WTC11 (cell line): ENCODE measurements at places on chromosomes 5 and 9. TPM values are rescaled to one million over a fixed set of nuclear protein-coding genes. Genes with fewer than 3 reads are reported as not detected.
A peak's percentile ranks its signal among the peaks of the same experiment; 100 is the strongest.

Gene PCDHGB4
- total RNA-seq, result 7.8 to 9.1 TPM (median 8.8 TPM) in 3 replicates

Gene CARD9
- total RNA-seq, result 0.76 to 0.96 TPM (median 0.96 TPM) in 3 replicates

GRCh38 chr9:122058051-122058450 lies 35.1 kb downstream of the TTLL11 start:
- no peak for DNase-seq

- DNase-seq, result no peak
These were observed 142.5 kb upstream of the LPAR1 start for GRCh38 chr9:111180811-111181210.

GRCh38 chr9:545480-545879 lies 296.0 kb upstream of the DMRT1 start:
- DNase-seq, result no peak

DNA sequence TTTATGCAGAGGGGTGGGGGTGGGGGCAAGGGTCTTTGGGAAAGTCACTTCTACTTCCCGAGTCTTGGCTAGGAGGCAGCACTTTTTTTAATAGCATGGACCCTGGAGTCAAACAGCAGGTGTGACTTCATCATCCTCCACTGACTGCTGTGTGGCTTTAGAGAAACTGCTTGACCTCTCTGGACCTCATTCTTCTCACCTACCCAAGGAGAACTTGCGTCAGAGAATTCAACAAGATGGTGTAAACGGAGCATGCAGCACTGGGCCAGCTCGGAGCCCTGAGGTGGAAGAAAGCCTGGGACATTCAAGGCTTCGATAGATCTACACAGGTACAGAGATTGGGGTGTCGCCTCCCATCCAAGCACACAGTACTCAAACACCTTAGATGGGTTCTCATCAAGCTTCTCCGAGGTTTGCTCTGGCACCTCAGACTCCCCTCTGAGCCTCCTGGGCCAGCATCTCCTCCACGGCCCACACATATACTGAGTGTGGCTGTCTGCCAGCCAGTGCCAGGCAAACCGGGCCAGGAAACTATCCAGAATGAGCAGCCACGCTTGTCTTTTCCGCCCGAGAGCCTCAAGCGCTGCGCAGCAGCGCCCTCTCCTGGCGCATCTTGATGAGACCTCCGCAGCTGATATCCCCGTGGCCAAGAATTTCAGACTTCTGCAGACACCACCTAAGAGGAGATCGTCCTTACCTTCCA lies 4.6 kb upstream of the SLC25A48 start:
- peak; percentile 80 for DNase-seq

DNA sequence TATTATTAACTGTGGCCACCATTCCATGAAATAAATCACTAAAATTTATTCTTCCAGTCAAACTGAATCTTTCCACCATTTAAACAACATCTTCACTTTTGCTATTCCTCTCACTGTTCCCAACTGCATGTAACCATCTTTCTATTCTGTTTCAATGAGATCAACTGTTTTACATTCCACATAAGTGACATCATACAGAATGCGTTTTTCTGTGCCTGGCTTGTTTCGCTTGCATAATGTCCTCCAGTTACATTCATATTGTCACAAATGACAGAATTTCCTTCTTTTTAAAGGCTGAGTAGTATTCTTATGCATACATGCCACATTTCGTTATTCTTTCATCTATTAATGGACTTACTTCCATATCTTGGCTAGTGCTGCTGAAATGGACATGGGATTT lies 738.2 kb downstream of the SEMA5A start:
- no peak for DNase-seq

- no peak for DNase-seq
These were observed 1.6 kb downstream of the C9orf152 start for GRCh38 chr9:110206389-110206788.

DNA sequence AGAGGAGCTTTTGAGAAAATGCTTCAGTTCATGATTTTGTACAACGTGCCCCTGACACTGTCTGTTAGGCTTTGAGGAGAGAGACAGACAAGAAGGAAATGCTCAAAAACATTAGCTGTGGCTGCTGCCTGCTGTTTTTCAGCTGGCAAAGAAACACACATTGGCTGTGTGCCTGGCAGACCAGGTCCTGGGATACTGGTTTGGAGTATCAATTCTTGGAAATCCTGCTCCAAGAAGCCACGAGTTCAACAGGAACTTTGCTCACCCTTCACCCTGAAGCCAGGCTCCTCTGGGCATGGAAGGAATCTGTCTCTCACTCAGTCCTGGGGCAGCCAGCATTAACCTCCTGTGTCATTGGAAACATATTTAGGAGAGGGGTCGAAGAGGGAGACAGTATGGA lies 245.5 kb downstream of the AUH start:
- DNase-seq, result no peak
